ENCODE measurements at places on chromosomes 2 and 18.

- no peak for DNase-seq
Measured at GRCh38 chr2:73839653-73840411, 11.1 kb downstream of the STAMBP start.

DNA sequence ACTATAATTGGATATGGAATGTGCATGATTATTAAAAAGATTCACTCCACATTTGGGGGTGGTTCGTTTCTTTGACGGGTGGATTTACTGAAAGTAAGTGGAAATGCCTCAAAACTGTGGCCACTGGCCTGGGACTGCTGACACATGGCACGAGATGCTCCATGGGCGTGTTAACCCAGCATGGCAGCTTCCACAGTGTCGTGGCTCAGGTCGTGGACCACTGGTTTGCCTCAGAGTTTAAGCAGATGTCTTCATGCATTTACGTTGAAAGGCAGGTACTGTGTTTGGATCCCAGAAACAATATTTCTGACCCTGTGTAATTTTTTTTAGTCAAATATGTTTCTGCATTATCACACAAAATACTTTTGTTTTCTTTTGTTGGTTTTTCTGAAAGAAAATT lies 242.0 kb downstream of the GBX2 start:
- DNase-seq: no peak

- no peak for DNase-seq
Measured at GRCh38 chr2:9430316-9431293, 7.2 kb downstream of the CPSF3 start.

GRCh38 chr2:155223781-155224406 lies 525.4 kb downstream of the KCNJ3 start:
- DNase-seq: no peak

GRCh38 chr2:32200814-32201213 lies 35.1 kb downstream of the SLC30A6 start:
- DNase-seq: no peak

- DNase-seq: no peak
Measured at GRCh38 chr2:118495290-118495689, 352.2 kb downstream of the EN1 start.
